GM12892 (cell line): ENCODE measurements at places on chromosomes 6 and 20.

DNA sequence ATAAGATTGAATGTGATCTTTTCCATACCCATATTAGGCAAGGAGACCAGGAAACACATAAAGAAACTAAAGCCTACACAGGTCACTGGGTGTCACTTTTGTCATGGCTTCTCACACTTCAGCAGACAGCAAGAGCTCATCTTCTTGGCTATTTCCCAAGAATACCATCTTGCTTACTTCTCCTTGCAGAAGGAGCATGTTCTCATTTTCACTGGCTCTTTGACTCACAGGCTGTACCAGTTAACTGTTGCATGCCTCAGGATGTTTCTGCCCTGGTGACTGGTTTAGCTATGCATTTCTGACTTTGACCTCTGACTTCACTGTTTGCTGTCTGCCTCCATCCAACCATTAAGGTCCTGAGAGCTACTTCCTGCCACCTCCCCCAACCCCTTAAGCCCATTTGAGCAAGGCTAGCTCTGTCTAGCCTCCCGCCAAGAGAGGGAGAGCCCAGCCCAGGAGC is 40.3 kb upstream of the OGFRL1 start:
- no peak for DNase-seq

- peak; percentile 7 for DNase-seq
Measured at GRCh38 chr20:17570347-17571152, 675 bp downstream of the DSTN start.

DNA sequence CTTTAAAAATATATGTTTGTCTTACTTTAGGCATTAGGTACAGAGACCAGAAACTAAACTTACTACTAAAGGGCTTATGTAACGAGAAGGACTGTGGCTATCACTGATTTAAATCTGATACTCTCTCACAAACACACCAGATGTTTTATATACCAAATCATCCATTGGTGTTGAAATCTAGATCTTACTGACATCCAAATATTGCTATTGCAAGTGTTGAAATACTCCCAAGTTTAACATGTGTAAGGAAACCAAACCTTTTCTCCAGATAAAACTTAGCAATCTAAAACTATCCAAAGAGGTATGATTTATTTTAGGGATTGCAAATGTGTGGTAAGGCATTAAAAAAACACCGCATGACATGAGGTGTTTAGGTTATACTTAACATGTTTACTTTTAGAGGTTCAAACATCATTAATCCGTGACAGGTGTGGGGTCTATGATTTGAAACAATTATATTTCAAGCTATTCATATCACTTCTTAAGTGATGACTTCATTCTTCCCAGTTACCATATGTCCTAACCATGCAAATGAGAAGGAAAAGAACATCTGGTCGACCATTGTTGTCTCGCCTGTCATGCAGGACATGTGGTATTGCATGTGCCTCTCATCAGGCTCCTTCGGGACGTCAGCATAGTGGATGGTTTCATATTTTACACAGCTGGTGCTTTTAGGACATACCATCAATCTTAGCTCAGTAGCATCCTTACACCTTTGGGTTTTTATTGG is 168.3 kb upstream of the SPACA1 start:
- no peak for DNase-seq

DNA sequence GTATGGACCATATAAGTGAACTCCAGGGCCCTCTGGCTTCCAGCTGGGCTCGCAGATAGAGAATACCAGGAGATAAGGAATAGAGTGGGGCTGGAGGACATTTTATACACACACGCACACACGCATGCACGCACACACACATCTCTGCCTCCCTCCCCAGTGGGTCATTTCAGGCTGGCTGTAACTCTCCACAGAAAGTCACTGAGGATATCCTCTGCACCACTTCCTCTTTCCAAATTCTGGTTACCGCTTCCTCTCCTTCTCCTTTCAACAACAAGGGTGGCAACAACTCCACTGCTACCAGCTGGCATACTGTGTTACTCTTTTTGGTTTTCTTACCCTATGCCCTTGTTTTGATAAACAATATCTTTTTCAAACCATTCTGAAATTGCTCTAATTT is 280.2 kb downstream of the COL12A1 start:
- no peak for DNase-seq

- no peak for DNase-seq
Measured at GRCh38 chr20:9092655-9093054, 23.8 kb downstream of the PLCB4 start.

DNA sequence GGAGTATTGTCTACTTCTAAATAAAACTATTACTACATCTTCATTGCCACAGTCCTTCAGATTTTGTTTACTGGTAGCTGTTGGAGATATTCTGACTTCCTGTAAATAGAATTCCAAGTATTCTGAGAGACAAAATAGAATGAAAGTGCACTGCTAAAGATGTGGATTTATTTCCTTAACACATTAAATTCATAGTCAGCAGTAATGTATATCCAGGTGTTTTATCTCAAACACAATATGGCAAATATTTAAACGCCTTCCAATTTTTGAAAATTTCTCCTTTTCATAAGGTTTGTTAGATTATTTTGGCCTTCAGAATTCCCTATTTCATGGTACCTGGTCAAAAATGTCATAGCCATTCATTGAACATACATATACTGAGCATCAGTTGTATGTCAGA is 84.3 kb upstream of the MEI4 start:
- DNase-seq, result no peak

- no peak for DNase-seq
Measured at GRCh38 chr6:31094389-31094881, 17.9 kb downstream of the C6orf15 start.

DNA sequence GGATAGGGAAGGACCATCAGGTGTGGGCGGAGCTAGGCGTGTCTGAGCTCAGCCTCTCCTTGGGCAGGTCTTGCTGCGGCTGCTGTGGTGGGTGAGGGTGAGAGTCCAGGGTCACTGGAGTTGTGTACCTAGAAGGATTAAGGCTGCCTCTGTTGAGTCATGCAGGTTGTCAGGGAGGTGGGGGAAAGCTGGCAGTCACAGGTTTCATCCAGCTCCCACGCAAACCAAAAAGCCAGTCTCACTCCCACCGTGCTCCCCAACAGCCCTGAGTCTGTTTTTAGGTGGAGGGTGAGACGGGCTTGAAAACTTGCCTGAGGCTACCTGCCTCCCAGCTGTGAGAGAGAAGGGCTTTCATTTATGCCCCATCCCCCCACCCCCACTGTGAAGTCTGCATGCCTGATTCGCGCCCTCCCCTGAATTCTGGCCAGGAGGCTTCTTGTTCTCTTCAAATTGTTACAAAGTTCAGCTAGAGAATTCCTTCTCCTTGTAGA is 161.5 kb downstream of the MYLK4 start:
- no peak for DNase-seq

DNA sequence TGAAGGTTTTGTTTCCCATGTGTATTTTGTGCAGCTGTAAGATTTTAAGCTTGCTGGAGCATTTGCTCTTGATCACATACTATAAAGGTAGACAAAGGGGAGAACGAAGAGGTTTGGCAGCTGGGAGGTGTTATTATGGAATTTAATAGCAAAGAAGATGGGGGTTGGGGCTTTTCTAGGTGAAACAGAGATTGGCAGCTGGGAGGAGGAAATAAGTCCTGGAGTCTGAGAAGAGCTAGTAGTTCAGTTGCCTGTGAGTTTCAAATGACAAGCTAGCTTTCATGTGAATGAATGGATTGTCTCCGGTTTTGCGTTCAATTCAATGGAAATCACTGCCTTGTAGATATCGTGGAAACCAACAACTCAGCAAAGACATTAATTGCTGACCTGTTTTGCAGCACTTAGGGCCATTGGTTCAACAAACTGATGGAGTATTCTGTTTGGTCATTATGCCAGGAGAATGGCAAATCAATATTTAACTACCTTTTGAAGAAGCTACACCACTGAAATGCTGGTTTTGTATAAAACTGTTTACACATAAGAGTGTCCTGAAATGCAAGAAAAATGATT is 38.1 kb upstream of the FLRT3 start:
- DNase-seq, result no peak

DNA sequence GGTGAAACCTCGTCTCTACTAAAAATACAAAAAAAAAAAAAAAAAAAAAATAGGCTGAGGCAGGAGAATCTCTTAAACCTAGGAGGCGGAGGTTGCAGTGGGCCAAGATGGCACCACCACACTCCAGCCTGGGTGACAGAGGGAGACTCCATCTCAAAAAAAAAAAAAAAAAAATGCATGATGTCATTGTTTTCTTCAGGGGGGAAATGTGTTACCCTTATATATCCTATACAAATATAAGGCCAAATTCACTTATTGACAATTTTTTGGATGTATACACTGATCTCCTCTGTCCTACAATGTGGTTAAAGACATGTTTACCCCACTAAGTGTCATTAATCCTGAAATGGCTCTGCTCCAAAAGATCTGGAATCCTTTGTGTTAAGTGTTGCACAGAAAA is 73.1 kb downstream of the TPBG start:
- DNase-seq, result no peak

DNA sequence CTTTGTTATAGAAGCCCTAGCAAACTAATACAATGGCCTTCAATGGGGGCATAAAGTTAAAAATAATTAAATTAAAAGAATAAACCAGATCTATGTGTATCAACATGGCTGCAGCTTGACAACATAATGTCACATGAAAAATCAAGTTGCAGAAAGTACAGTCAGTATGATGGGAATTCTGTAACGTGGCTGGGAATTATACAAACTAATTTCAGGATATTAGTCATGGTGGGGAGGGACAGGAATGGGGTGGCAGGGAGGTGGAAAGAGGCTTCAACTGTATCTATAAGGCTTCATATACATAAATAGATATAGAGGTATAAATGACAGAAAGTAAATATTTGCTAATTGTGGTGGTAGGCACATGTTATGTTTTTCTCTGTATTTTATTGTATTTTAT is 107.1 kb downstream of the UNC5CL start:
- no peak for DNase-seq
